ENCODE measurements at places on chromosomes 2 and 18. TPM values are rescaled to one million over a fixed set of nuclear protein-coding genes. Genes with fewer than 3 reads are reported as not detected.

- DNase-seq = no peak
Observed at GRCh38 chr2:42516418-42516901, 22.7 kb upstream of the KCNG3 start.

CPLX4 gene
- polyA plus RNA-seq = not detected

DNA sequence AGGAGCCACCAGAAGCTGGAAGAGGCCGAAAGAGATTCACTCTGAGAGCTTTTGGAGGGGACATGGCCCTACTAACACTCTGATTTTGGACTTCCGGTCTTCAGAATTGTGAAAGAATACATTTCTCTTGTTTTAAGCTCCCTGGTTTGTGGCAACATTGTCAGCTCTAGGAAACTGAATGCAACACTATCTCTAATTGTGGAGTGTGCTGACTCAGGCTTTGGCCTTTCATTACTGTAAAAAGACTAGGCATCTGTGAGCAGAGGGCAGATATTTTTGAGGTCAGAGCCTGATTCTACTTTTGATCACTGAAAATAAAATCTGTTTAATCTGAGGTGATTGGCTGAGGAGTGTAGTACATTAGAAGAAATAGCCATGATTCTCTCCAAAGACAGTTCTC, 185.4 kb upstream of the FAM98A start:
- DNase-seq = peak; percentile 2

GRCh38 chr2:196703695-196704094, 64.2 kb downstream of the CCDC150 start:
- DNase-seq = peak; percentile 60

GRCh38 chr2:102967451-102967850, 205.6 kb downstream of the TMEM182 start:
- DNase-seq = no peak

DNA sequence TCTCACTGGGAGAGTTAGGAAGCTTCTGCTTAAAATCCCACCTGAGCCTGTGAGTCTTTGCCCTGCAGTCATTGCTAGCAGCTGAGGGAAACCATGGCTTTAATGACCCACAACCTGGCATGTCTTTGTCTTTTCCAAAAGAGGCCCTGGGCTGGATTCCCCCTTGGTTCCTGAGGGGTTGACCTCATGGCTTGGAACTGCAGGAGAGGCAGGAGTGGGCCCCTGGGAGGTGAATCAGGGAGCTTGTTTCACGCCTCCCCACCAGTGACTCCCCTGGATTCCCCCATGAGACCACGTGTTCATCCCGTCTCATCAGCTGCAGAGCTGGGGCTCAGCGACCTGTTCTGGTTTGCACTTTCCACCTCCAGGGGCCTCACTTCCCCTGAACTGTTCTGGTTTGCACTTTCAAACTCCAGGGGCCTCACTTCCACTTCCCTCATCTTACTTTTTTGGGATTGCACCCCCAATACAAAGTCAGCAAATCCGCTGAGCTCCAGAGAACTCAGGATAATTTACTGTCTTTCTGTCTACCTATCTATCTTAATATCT, 58.5 kb upstream of the TMEM18 start:
- no peak for DNase-seq
